Kidney (tissue), 22 donors: ENCODE measurements at places on chromosomes 13 and 19.
A peak's percentile ranks its signal among the peaks of the same experiment; 100 is the strongest.

DNA sequence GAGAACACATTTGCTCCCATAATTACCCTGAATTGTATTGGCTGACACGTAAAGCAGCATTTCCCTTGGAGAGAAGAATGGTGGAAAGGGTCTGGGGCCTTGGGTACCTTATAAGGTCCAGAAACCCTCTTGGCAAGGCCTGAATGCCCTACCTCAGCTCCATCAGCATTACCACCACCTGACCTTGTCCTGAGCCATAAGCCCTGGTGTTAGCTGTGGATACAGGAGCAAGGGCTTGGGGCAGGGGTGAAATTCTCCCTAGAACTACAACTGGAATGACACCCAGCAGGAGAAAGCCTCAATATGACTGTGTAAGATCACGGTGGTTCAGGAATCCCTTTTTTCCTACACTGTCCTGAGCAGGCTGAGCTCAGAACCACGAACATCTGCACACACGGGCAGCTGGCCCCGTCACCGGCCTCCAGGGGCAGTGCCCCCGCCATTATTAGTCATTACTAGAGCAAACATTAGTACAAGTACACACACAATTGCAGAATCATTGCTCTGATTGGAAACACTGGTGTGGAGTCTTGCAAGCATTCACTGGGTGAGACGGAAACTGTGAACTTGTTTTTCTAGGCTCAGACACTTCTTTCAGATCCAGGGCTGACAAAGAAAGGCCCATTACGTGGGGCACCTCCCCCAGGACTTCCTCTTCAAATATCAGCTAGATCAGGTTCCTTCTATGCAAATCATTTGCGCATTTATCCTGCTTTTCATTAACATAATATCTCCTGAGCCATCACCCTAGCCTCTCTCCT is 26.8 kb upstream of the MTIF3 start:
- DNase-seq: peak; percentile 17

DNA sequence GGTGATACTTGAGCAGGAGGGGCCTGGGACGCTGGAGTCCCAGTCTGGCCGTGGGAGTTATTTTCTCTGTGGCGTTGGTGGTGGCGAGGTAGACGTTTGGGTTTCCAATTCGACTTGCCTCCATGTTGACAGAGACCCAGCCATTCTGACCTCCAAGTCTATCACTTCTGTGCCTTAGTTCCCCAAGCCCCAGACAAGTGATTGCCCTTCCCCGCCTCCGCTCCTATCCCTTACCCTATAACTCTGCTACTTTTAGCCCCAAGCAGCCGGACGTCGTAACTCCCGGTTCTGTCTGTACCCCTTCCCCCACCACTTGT is 549 bp downstream of the TIMM50 start:
- DNase-seq: no peak

DNA sequence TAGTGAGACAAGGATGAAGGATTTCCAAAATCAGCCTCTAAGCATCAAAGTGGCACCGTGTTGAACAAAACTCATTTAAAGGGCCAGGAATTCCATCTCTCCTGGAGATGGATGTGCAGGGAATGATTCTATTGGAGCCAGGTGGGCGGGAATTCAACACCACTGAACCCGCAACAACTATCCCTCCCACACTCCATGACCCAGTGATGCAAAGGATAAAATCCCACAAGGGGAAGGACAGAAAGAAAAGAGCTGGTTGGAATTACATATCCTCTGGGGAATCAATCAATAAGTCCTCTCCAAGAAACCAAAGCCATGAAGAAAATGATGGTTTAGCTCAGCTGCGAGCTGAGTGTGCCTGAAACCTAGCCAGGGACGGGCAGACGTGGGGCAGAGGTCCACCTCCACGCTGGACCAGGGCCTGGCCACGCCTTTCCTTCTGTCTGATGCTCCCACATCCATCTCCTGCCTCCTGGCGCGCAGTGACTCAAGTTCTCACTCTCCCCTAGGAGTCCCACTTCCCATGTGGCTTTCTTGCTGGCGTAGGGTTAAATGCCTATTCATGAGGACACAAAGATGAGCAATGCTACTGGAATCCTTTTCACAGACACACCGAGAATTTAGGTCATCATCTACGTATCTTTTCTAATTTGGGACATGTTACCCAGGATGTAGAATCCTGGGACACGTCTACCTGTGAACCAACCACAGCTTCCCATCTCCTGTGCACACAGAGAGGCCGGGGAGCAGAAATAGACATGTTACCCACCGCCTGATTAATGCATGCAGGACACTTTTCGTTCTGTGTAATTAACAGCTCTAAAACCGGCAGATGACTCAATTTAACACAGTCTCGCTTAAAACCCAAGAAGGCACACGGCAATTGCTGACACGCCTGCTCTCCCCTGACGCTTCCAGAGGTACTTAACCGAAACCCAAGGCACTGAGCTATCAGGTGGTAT is 48.6 kb downstream of the PEPD start:
- peak; percentile 57 for DNase-seq

DNA sequence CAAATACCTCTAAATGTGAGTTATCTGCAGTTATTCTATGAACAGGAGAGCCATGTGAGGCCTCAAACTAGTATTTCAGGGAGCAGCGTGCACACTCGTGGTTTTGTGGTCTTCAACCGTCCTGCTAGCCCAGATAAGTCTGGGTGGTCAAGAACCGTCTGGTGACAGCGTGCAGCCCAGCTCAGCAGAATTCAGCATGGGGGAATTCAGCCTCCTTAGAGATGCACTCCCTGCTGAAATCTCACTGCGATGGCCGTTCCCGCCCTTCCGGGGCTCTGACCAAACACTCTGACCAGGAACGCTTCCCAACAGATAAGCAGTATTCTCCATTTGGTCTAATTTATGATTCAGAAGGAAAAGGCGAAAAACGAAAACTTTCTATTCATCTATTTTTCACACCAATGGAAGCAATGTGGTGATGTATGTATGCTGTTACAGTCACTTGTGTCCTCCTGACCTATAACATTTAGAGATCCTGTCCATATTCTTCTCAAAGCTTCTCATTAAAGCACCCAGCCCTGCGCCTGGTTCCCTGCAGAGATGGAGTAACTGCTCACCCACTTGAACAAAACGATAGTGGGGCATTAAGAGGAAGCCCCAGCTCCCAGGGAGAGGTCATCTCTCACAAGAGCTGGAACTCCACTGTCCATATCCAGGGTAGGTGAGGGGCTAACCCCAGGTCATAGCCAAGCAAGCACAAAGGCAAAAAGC is 2.9 kb downstream of the ANKRD27 start:
- DNase-seq: no peak

- peak; percentile 80 for DNase-seq
Measured at GRCh38 chr19:50311723-50312635, 17.2 kb downstream of the KCNC3 start.

DNA sequence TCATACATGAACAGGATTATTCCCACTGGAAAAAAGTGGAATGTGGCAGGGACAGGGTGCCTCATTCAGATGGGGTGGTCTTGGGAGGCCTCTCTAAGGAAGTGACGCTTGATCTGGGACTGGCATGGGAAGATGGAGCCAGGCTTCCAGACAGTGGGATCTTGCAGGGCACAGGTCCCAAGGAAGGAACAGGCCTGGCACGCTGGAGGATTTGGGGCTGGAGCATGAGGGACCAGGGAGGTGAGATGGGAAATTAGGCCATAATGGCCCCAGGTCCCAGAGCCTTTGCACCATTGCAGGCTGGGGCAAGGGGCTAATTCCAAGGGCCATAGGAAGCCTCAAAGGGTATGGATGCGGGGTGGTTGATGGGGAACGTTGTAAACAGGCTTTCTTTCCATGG is 9.2 kb downstream of the ZNF536 start:
- DNase-seq: no peak

DNA sequence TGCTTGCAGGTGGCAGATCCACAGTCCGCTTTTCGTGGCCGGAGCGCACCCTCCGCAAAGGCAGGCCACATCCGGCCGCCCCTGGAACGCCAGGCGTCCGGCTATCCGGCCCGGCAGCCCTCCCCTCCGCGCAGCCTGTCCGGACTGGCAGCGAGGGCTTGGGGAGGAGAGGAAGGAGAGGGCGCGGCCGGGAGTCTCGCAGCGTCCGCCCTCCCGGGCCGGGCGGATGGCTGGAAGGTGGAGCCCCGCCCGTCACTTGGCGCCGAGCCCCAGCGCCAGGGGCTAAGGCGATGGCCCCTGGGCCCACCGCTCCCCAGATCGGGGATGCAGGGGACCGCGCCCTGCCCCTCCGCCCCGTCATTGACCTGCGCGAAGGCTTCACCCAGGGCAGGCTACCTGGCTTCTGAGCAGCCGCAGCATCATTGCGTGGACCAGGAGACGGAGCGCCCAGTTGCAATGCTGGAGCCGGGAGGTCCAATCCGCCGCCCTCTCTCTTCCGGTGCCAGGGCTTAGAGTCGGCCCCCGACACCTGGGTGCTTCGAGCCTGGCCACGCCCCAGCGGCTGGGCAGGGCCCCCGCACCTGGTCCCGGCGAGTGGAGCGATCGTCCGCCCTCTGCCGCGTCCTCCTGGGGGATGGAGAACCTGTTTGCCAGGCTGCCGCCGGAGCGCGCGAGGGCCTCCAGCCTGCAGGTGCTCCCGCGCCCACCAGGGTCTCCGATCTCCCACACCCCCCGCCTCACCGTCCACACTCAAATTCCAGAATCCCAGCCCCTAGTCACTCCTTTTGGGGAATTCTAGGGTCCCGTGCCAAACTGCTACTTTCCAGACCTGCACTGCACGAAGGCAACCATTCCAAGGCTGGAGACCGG is at the start of gene FUT1:
FUT1 (minus strand) TSS at position 146 of the 870 bp plus-strand sequence. CDS start 1,360 bp downstream, outside the sequence.
- DNase-seq: peak; percentile 92

- no peak for DNase-seq
Measured at GRCh38 chr13:100125946-100126345, 37.1 kb downstream of the PCCA start.

DNA sequence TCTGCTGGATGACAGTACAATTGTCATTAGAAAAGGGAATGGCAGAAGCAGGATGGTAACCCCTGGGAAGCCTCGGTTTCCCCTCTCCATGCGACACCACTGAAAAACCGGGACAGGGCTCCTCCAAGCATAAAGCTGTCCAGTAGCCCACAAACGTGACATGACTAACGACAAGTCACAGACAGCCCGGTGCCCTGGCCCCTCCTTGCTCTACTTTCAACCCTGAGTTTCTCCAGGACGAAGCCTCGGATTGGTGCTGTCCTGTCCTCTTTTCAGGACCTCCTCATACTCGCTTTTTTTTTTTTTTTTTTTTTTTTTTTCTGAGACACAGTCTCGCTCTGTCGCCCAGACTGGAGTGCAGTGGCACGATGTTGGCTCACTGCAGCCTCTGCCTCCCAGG is 16.3 kb downstream of the DPP9 start:
- DNase-seq: no peak

GRCh38 chr19:17135001-17135853 is 59.6 kb downstream of the MYO9B start:
- DNase-seq: peak; percentile 98

DNA sequence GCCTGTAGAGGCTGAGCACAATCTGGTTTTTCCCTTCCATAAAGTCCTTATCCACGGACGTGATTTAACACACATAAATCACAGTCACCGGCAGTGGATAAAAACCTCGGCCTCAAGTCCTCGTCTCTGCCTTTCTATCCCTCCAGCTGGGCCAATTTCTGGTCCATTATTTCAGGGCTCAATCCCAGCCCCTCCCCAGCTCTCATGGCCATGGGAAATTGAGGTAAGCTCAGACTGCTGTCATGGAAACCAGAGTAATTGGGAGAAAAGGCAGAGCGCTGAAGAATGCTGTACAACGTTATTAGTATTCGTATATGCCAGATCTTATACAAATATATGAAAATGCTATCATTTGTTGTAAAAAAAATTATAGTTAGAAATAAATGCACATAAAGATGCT is 86.2 kb upstream of the USP29 start:
- no peak for DNase-seq

DNA sequence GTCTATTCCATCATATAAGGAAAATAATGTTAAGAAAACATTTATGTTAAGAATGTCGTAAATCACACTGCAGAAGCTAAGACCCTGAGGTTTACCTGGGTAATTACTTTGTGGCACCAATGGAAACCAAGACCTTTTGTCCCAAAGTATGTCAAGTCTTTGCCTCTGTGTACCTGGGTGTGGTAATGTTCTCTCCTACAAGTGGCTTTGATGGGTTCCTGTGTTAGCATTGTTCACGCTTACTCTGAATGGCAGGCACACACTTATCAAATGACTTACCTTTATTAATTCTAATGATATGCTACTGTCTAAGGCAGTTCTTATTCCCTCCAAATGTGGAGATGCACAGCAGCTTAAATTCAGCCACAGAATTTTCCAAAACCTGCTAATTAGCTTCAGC is 206.1 kb downstream of the KCTD12 start:
- DNase-seq: no peak

DNA sequence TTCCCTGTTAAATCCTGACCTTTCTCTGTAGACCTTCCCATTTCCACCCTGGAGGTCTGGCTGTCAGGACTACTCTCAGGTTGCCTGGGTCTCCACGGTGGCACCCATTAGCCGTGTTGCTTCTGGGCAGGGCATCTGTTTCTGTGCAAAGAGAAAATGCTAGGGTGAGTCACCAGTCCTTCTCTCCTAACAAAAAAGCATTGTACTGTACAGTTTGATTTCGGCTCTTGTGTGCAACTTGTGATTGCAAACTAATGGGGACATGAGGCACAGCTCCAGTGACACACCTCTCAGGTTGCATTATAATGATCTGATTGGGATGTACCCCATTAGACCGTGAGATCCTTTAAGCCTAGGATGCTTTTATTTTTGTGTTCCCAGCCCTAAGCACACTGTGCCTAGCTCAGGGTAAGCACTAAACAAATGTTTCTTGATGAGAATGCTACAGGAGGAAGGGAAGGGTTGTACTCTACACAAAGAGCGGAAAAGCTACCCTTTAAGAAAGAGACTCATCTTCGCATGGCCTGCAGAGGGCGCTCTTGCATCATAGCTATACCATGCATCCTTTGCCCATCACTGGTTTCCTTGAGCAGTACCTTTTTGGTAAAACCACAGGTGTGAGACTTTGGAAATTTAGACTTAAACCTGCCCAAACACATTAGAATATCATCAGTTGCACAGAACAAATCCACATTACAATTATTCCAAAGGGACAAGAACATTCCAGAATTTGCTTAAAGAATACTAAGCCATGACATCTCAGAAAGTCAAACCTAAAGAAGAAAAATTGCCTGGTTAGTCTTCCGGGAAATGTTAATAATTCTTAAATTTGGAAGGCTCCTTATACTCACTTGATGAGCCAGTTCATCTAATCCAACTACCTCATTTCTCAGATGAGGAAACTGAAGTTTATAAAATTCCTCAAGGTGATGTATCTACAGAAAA is 20.3 kb upstream of the TRIM13 start:
- DNase-seq: peak; percentile 82

GRCh38 chr19:51793994-51794393 is 963 bp upstream of the FPR3 start:
- no peak for DNase-seq

GRCh38 chr19:49514151-49514550 is 1.7 kb downstream of the FCGRT start:
- DNase-seq: no peak
